Activated CD4-positive, alpha-beta memory T cell treated with anti-CD3 and anti-CD28 coated beads, Interleukin-2, amount 10 ng/mL, durations not matched to agents 7 days and 5 days (primary cell): ENCODE measurements at places on chromosomes 11 and 22. TPM values are rescaled to one million over a fixed set of nuclear protein-coding genes. Genes with fewer than 3 reads are reported as not detected.

FOLR2 gene
- total RNA-seq: not detected

EPS8L2 gene
- 16.2 TPM for total RNA-seq

PRR33 gene
- 0.08 TPM for total RNA-seq

TUT1 gene
- total RNA-seq: 25.2 TPM

KRTAP5-1 gene
- total RNA-seq: not detected

IL10RA gene
- 286 TPM for total RNA-seq

TTC38 gene
- 20.7 TPM for total RNA-seq

KLHDC7B gene
- total RNA-seq: 8.4 TPM

NECTIN1 gene
- 1.9 TPM for total RNA-seq

LUZP2 gene
- not detected for total RNA-seq

ZDHHC5 gene
- 77.6 TPM for total RNA-seq
